ENCODE measurements at places on chromosomes 3 and 15.

DNA sequence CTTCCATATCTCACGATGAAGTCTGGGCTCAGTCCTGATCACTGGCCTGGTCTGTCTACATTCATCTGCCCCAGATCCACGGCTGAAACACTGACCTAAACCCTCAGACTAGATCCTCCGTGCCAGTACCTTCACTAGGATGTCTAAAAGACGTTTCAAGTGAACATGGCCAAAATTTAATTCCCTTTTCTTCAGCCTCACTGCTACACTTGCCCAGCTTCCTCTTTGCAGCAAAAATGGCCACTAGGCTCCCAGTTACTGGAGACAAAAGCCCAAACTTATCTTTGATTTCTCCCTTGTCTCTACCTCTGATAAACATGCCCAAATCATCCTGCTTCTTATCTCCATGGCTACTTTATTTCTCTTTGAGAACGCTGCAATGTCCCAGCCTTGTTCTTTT is 1.7 kb downstream of the RASSF1 start:
- no peaks in the 10 kb centered on the region for H3K36me3 ChIP-seq
- H3K27ac ChIP-seq, result peak overlapping the region; percentile 99
- H3K4me1 ChIP-seq, result peaks cover 41% of the 10 kb centered on the region
- H3K4me3 ChIP-seq, result peak overlapping the region; percentile 89

- no peak overlapping the region for H3K27ac ChIP-seq
- H3K27me3 ChIP-seq, result no peaks in the 10 kb centered on the region
- peak; percentile 54 for DNase-seq
- H3K36me3 ChIP-seq, result no peaks in the 10 kb centered on the region
- peaks cover 4% of the 10 kb centered on the region for H3K4me1 ChIP-seq
Observed at GRCh38 chr3:42539871-42540714, 37.6 kb downstream of the VIPR1 start.

- H3K36me3 ChIP-seq, result no peaks in the 10 kb centered on the region
- H3K4me3 ChIP-seq, result no peak overlapping the region
- H3K27ac ChIP-seq, result no peak overlapping the region
- no peaks in the 10 kb centered on the region for H3K4me1 ChIP-seq
Observed at GRCh38 chr3:62587169-62587568, 213.8 kb upstream of the FEZF2 start.

- H3K27me3 ChIP-seq, result no peaks in the 10 kb centered on the region
- no peak for DNase-seq
- peak overlapping the region; percentile 95 for H3K27ac ChIP-seq
- peaks cover 51% of the 10 kb centered on the region for H3K4me1 ChIP-seq
- no peaks in the 10 kb centered on the region for H3K36me3 ChIP-seq
- peak overlapping the region; percentile 92 for H3K4me3 ChIP-seq
Observed at GRCh38 chr3:196631682-196632045, 7.8 kb upstream of the NRROS start.

DNA sequence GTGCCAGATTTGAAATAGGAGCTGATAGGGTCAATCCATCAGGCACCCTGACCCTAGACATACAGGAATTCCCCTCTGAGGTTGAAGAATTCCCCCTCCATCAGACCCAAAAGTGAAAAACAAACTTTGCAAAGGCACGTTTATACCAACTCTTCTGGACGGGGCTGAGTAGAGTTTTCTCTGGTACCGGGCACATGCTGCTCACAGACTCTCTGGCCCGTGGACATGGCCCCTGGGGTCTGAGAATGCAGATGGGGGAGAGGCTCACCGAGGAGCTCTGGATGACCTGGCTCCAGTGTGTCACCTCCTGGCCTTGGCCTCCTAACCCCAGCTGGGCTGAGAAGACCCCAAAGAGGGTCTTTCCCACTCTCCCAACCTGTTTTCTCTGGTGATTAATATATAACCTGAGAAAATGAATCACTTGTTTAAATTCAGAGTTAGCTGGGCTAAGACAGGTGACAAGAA is 11.2 kb upstream of the LIPC start:
- no peak overlapping the region for H3K27ac ChIP-seq
- no peaks in the 10 kb centered on the region for H3K27me3 ChIP-seq
- no peaks in the 10 kb centered on the region for H3K4me1 ChIP-seq
- no peak overlapping the region for H3K4me3 ChIP-seq
- H3K36me3 ChIP-seq, result no peaks in the 10 kb centered on the region
- no peak for DNase-seq

- H3K27me3 ChIP-seq, result no peaks in the 10 kb centered on the region
- DNase-seq, result no peak
- H3K4me1 ChIP-seq, result peaks cover 38% of the 10 kb centered on the region
- no peak overlapping the region for H3K4me3 ChIP-seq
- no peak overlapping the region for H3K27ac ChIP-seq
Observed at GRCh38 chr3:112379020-112379690, 46.2 kb downstream of the CD200 start.

DNA sequence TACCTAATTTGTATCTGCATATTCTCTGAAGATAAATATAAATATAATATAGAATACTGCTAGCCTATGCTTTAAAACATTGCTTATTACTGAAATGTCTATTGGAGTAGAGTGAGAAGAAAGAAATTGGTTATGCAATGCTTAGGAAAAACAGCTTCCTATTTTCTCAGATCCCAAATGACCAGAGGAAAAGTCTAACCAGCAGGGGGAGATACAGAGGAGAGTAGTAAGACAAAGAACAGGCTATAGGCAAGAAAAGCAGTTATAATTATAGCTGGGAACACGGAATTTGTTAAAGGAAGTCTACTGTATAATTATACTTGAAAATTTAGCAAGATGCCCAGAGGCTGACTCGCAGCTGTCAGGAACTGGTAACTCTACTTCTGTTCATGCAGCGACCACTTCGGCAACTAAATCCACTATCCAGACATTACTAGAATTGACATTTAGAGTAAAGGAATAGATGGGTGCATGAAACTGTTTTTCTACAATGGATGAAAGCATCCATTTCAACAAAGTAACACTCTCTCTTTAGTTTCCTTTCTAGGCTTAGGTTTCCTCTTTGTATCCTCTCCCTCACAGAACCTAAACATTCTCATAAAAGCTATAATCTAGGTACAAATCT is 97.2 kb downstream of the TBC1D5 start:
- H3K36me3 ChIP-seq, result no peaks in the 10 kb centered on the region
- H3K27me3 ChIP-seq, result no peaks in the 10 kb centered on the region
- peak; percentile 24 for DNase-seq
- peaks cover 9% of the 10 kb centered on the region for H3K4me1 ChIP-seq
- no peak overlapping the region for H3K27ac ChIP-seq

- no peaks in the 10 kb centered on the region for H3K27me3 ChIP-seq
- peaks cover 22% of the 10 kb centered on the region for H3K4me1 ChIP-seq
- no peak for DNase-seq
- H3K27ac ChIP-seq, result no peak overlapping the region
- H3K36me3 ChIP-seq, result peaks cover 4% of the 10 kb centered on the region
- H3K4me3 ChIP-seq, result no peak overlapping the region
Observed at GRCh38 chr15:55239440-55240124, 42.8 kb upstream of the RSL24D1 start.

GRCh38 chr3:195441992-195442572 is 738 bp downstream of the ACAP2 start:
- H3K36me3 ChIP-seq, result no peaks in the 10 kb centered on the region
- peak; percentile 83 for DNase-seq
- H3K27ac ChIP-seq, result peak overlapping the region; percentile 94
- no peaks in the 10 kb centered on the region for H3K27me3 ChIP-seq
- peaks cover 52% of the 10 kb centered on the region for H3K4me1 ChIP-seq

- H3K4me1 ChIP-seq, result peaks cover 27% of the 10 kb centered on the region
- peaks cover 6% of the 10 kb centered on the region for H3K36me3 ChIP-seq
- no peak overlapping the region for H3K27ac ChIP-seq
- no peak for DNase-seq
- H3K27me3 ChIP-seq, result peaks cover 17% of the 10 kb centered on the region
Observed at GRCh38 chr3:126913524-126913923, 69.4 kb upstream of the PLXNA1 start.

- H3K4me1 ChIP-seq, result no peaks in the 10 kb centered on the region
- no peak overlapping the region for H3K27ac ChIP-seq
Observed at GRCh38 chr3:8538913-8539312, 37.3 kb downstream of the LMCD1 start.

GRCh38 chr3:195210266-195210973 is 60.5 kb downstream of the XXYLT1 start:
- peaks cover 16% of the 10 kb centered on the region for H3K4me1 ChIP-seq
- no peak for DNase-seq
- H3K27ac ChIP-seq, result no peak overlapping the region
- no peak overlapping the region for H3K4me3 ChIP-seq

GRCh38 chr15:66789029-66790025 is 87.3 kb downstream of the SMAD6 start:
- H3K4me3 ChIP-seq, result no peak overlapping the region
- no peak overlapping the region for H3K27ac ChIP-seq
- no peaks in the 10 kb centered on the region for H3K36me3 ChIP-seq
- H3K4me1 ChIP-seq, result no peaks in the 10 kb centered on the region

DNA sequence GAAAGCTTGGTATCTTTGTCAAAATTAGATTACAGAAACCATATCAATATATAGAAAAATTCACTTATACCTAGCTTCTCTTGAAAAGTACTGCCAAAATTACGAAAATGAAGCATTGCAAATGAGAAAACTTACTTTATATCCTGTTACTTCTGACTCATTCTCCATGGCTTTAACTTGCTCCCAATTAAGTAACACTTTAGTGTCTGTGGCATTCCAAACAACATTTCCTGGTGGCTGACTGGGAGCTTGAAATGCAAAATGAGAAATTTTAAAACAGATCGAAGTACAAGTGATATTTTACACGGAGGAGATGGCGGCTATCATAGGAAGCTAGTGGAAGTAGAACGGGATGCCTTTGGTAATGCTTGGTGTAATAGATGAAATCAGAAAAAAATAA is 347.3 kb downstream of the CNTN3 start:
- no peaks in the 10 kb centered on the region for H3K4me1 ChIP-seq
- no peaks in the 10 kb centered on the region for H3K27me3 ChIP-seq
- H3K36me3 ChIP-seq, result no peaks in the 10 kb centered on the region
- no peak overlapping the region for H3K27ac ChIP-seq
- H3K4me3 ChIP-seq, result no peak overlapping the region

DNA sequence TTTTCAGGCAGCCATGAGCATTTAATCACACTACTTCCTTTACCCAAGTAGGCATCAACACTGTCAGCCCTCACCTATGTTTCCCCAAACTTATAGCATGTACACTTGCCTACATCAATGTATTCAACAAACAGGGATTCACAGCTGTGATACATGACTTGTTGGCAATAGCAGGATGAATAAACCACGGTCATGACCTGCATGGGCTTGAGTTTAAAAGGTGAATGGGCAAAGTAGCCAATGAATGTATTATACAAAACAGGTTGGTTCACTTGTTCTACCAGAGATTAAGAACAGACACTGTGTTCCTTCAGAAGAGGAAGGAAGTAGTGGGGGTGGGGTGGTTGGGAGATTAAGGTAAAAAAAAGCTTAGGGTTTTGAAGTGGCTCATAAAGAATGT is 861.9 kb upstream of the SEMA6D start:
- H3K36me3 ChIP-seq, result no peaks in the 10 kb centered on the region
- H3K27me3 ChIP-seq, result no peaks in the 10 kb centered on the region
- H3K27ac ChIP-seq, result no peak overlapping the region
- H3K4me1 ChIP-seq, result no peaks in the 10 kb centered on the region
- no peak overlapping the region for H3K4me3 ChIP-seq
- no peak for DNase-seq

- H3K27ac ChIP-seq, result no peak overlapping the region
- H3K4me1 ChIP-seq, result no peaks in the 10 kb centered on the region
Observed at GRCh38 chr3:96863129-96863740, 48.8 kb downstream of the EPHA6 start.

GRCh38 chr3:40398346-40398745 is 11.4 kb downstream of the ENTPD3 start:
- no peaks in the 10 kb centered on the region for H3K4me1 ChIP-seq
- peaks cover 20% of the 10 kb centered on the region for H3K36me3 ChIP-seq
- no peak overlapping the region for H3K27ac ChIP-seq
- H3K4me3 ChIP-seq, result no peak overlapping the region
- DNase-seq, result no peak
- H3K27me3 ChIP-seq, result no peaks in the 10 kb centered on the region

- no peak overlapping the region for H3K27ac ChIP-seq
- peaks cover 29% of the 10 kb centered on the region for H3K27me3 ChIP-seq
- H3K4me1 ChIP-seq, result no peaks in the 10 kb centered on the region
- DNase-seq, result no peak
Observed at GRCh38 chr15:58109419-58109818, 28.8 kb upstream of the AQP9 start.

- H3K36me3 ChIP-seq, result no peaks in the 10 kb centered on the region
- DNase-seq, result peak; percentile 53
- H3K4me3 ChIP-seq, result peak overlapping the region; percentile 80
- peak overlapping the region; percentile 86 for H3K27ac ChIP-seq
- H3K4me1 ChIP-seq, result peaks cover 57% of the 10 kb centered on the region
Observed at GRCh38 chr3:46321461-46322104, 32.3 kb upstream of the CCR2 start.

DNA sequence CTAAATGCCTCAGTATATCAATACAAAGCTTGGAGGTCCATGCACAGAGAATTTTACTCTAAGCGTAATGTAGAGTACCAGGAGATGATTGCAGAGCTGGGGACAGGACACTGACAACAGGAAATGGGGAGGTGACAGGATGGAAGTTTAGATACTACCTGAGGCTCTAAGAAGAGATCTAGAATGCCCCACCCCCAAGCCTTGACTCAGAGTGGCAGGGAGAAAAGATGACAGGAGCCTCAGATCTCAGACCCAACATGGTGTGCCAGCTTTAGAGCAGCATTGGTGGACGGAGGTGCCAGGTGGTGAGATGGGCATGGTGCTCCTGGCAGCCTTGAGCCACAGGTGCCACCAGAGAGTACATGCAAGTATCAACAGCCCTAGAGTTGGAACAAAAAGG is 62.5 kb downstream of the LYZL4 start:
- H3K4me1 ChIP-seq, result no peaks in the 10 kb centered on the region
- DNase-seq, result no peak
- H3K27me3 ChIP-seq, result peaks cover 29% of the 10 kb centered on the region
- peaks cover 7% of the 10 kb centered on the region for H3K36me3 ChIP-seq
- H3K4me3 ChIP-seq, result no peak overlapping the region
- H3K27ac ChIP-seq, result no peak overlapping the region

DNA sequence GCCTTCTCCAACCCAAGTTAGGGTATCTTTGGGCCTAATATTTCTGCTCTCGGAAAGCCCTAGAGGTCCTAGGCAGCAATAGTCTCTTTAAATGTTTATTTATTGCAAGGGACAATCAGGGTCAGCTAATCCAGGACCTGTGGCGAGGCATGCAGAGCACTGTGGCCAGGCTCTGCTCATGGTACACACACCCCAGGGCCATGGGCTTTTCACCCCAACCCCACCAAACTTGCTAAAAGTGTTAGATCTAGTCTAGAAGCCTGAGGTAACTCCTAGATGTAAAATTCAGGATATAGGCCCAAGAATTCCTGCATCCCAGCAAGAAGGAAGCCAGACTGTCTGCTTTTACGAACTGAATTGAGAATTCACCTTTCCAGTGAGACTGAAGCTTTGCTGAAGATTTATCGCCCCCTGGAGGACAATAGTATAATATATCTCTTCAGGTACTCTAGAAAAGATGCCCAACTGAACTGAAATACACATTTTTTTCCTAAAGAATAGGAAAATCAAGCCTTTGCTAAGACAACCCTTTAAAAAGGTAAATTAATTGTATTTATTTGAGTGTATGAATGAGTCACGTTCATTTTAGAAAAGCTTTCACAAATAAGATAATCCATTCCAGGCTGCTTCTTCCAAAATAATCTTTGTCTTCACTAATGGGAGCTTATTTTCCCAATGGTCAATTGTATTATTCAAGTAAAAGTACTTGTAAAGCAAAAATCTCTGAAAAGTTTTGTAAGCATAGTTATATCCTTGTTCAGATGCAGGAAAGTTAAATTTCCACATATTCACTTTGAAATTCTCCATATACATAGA is 89.8 kb downstream of the LRRC3B start:
- no peak for DNase-seq
- H3K27me3 ChIP-seq, result no peaks in the 10 kb centered on the region
- H3K4me3 ChIP-seq, result no peak overlapping the region

- H3K27ac ChIP-seq, result no peak overlapping the region
- peaks cover 64% of the 10 kb centered on the region for H3K27me3 ChIP-seq
- peaks cover 4% of the 10 kb centered on the region for H3K36me3 ChIP-seq
- H3K4me1 ChIP-seq, result peaks cover 7% of the 10 kb centered on the region
- no peak for DNase-seq
Observed at GRCh38 chr3:193779933-193780332, 186.9 kb downstream of the OPA1 start.

Measured in naive B cell (primary cell).